CD4-positive, alpha-beta memory T cell (primary cell): ENCODE measurements at places on chromosomes 16 and 17. TPM values are rescaled to one million over a fixed set of nuclear protein-coding genes. Genes with fewer than 3 reads are reported as not detected.

The TSPOAP1 gene
- 15.8 TPM for total RNA-seq

The HGS gene
- total RNA-seq: 182 TPM

The SLC16A5 gene
- 12.5 TPM for total RNA-seq

The ZC3H7A gene
- 85.0 TPM for total RNA-seq

The EFNB3 gene
- total RNA-seq: 0.09 TPM

The KRTAP4-5 gene
- total RNA-seq: not detected

The SLC5A11 gene
- 0.19 TPM for total RNA-seq

The C1QTNF1 gene
- not detected for total RNA-seq

The G6PC1 gene
- not detected for total RNA-seq

The KRT24 gene
- total RNA-seq: not detected

The BRIP1 gene
- total RNA-seq: 1.7 TPM

The RBL2 gene
- total RNA-seq: 359 TPM

The PTX4 gene
- total RNA-seq: not detected

The TNFRSF13B gene
- not detected for total RNA-seq
